Eye (tissue), 1 donor: ENCODE measurements at places on chromosomes 6 and 20.
A peak's percentile ranks its signal among the peaks of the same experiment; 100 is the strongest.

DNA sequence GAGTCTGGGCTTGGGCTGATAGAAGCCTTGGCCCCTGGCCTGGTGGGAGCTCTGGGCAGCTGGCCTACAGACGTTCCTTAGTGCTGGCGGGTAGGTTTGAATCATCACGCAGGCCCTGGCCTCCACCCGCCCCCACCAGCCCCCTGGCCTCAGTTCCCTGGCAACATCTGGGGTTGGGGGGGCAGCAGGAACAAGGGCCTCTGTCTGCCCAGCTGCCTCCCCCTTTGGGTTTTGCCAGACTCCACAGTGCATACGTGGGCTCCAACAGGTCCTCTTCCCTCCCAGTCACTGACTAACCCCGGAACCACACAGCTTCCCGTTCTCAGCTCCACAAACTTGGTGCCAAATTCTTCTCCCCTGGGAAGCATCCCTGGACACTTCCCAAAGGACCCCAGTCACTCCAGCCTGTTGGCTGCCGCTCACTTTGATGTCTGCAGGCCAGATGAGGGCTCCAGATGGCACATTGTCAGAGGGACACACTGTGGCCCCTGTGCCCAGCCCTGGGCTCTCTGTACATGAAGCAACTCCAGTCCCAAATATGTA is 957 bp upstream of the VEGFA start:
- no peak for DNase-seq

- no peak for DNase-seq
These were observed 725.4 kb upstream of the EPHA7 start for GRCh38 chr6:94144807-94145206.

DNA sequence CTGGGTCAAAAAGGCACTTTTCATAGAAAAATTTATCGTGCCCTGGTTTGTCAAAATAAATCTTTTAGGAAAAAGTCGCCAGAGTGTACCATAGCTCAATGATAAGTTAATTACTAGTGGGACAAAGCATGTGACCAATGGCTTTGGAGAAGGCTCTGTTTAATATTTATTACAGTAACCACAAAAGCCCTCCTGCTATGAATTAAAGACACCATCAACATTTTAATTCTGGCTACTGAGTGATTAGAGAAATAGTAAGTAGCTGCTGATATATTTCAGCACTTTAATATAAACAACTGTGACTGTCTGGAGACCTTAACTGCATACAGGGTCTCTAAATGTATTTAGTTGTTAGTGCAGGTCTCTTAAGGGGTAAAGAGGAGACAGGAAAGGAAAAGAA is 38.3 kb downstream of the KIF13A start:
- DNase-seq: no peak

GRCh38 chr6:5087389-5087788 is 2.2 kb downstream of the PPP1R3G start:
- DNase-seq: peak; percentile 61

- DNase-seq: no peak
These were observed 40.0 kb upstream of the GCNT2 start for GRCh38 chr6:10481101-10481500.

GRCh38 chr20:61560361-61560853 is 308.3 kb downstream of the CDH4 start:
- DNase-seq: no peak

GRCh38 chr6:141561154-141561553 is 571.6 kb upstream of the GJE1 start:
- no peak for DNase-seq

DNA sequence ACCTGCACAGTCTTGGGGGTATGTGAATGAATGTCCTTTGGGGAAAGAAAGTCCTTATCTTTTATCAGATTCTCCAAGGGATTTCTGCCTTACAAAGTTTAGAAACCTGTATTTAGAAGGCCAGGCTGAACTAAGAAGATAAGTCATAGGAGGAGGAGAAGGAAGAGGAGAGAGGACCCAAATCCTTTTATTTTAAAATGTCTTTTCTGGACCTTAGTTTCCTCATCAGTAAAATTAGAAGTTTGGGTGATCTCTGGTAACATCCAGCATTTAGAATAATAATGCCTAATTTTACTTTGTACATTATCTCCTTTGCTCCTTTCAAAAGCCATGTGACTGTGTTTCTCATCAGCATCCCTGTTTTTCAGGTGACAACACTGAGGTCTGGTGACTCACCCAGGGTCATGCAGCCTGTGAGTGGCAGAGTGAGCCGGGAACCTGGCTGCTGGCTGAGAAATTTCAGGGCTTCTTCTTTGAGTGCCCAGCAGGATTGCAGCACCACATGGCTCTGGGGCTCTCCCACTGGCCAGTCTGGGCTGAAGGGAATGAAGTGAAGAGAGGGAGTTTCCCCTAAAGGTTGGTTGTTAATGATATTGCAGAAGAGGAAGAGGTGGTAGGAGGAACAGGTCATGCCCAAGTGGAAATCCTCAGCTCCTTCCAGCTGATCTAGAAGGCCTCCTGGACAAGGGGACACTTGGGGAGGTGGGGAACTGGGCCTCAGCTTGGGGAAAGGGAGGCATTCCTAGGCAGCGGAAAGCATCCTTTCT is 34.0 kb downstream of the VEGFA start:
- DNase-seq: no peak

- no peak for DNase-seq
These were observed 121.7 kb downstream of the EDN3 start for GRCh38 chr20:59421920-59422637.

DNA sequence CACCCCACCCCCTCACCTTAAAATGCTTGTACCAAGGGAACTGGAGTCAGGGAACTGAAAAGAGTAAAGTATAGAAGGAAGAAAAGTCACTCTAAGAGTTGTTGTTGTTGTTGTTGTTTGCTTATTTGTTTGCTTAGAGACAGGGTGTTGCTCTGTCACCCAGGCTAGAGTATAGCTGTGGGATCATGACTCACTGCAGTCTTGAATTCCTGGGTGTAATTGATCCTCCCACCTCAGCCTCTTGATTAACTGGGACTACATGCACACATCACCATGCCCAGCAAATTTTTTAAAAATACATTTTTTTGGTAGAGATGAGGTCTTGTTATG is 681.6 kb upstream of the GJE1 start:
- no peak for DNase-seq

DNA sequence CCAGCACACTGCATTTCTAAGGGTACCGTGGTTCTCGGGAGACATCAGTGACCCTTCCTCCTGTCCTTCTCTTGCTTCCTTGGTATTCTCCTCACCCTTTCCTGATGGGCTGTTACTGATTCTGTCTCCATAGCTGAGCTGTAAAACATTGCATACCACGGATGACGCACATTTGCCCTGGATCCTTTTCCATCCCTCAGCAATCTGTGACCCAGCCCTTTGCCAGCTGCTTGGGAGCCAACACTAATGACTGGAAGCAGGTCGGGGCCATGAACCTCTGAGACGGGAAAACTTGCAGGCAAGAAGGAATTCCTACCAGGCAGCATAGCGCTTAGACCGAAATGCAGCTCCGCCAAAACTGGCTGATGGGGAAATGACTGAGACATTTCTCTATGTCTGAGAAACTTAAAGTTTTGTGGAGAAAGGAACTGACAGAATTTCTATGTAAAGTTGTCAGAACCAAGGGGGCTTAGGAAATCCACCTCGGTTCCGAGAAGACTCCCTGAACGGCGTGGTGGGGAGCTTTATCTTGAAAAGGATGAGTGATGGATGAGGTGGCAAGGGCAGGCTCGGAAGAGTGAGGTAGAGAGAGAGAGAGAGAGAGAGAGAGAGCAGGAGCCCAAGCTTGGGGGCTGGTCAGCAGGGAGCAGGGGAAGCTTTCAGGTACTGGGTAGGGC is 19.2 kb downstream of the TUBB2B start:
- DNase-seq: peak; percentile 51

DNA sequence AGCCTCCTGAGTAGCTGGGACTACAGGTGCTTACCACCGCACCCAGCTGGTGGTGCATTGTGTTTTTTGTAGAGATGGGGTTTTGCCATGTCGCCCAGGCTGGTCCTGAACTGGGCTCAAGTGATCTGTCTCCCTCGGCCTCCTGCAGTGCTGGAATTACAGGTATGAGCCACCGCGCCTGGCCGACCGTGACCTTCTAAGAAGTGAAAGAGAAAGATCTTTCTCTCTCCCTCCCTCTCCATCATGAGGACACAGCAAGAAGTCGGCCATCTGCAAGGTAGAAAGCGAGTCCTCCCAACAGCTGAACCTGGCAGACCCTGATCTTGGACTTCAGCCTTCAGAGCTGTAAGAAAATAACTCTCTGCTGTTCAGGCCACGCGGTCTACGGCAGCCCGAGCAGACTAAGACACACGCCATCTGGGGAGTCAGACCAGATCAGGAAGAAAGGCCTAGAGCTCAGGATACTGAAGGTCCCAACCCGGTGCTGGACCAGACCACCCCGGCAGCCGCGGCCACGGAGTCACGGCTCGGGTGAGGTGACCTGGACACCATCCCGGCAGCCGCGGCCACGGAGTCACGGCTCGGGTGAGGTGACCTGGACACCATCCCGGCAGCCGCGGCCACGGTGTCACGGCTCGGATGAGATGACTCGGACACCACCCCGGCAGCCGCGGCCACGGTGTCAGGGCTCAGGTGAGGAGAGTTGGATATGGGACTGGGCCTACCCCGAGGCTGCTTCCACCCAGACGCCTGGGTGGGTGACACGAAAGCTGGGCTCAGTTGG is 9.6 kb downstream of the GMEB2 start:
- DNase-seq: no peak

DNA sequence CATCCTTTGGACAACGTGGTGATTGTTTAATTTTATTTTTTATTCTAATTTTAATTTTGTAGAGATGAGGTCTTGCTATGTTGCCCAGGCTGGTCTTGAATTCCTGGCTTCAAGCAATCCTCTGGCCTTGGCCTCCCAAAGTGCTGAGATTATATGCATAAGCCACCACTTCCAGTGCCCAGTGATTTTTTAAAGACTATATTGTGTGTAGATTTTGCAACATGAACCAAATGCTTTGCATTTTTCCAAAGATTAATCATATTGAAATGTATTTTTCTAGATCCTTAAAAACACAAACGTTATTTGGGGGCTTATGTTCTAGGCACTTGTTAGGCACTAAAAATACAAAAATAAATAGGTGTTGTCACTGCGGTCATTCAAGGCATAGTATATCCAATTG is 117.6 kb upstream of the CCN2 start:
- DNase-seq: no peak

DNA sequence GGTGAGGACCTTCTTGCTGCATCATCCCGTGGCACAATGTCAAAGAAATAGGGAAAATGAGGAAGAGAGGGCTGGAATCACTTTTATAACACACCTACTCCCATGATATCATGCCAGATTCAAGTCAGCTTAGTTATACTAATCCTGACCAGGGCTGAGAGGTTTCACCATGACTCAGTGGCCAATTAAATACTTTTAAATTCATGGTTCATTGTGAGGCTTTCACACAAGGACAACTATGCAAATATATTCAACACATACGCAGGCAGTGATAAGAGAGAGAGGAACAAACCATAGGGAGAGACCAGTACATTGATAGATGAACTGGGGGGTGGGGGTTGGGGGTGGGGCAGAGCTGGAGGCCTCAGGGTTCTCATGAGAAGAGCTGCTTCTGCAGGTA is 313.1 kb downstream of the LRFN2 start:
- no peak for DNase-seq

GRCh38 chr6:29617782-29618554 is 15.0 kb downstream of the GABBR1 start:
- DNase-seq: no peak

- no peak for DNase-seq
These were observed 27.9 kb downstream of the SDCBP2 start for GRCh38 chr20:1301031-1301529.

- no peak for DNase-seq
These were observed 29.0 kb downstream of the ARMC2 start for GRCh38 chr6:108877046-108877751.

DNA sequence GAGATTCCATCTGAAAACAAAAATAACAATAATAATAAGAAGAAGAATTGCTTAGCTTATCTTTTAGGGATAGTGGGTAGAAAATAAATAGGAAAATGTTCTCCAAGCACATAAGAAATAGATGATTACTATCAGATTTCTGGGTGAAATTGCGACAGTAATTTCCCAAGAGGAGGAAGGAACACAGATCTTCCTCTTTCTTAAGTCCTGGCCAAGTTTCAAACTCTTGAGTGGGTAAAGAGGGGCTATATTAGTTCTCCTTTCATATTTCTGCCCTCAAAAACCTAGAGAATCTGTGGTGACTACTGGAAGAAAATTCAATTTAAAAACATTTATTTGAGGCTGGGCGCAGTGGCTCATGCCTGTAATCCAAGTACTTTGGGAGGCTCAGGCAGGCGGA is 63.7 kb downstream of the PHACTR2 start:
- no peak for DNase-seq

DNA sequence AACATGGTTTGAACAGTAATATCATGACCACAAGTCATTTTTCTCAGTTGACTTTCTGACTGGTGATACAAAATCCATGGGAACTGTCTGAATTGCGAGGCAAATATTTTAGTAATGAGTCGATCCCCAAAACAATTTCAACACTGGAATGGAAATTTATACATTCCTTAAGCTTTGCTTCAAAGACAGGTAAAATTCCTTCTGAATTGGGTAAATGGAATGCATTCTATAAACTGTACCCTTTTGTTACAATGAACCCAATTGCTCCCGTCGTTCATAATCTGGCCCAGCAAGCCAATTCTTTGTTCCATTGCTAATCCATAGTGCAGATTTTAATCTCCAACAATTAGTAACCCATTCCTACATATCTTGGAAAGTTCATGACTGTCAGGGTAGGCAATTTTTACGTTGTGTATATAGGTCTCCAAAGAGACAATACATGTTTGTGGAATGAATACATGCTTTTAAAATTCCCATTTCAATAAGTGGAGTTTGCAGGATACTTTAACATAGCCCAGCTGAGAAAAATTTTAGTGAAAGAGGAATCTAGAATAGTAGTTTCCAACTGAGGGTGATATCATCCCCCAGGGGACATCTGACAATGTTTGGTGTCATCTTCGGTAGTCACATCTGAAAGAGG is 32.7 kb downstream of the CYP24A1 start:
- no peak for DNase-seq

DNA sequence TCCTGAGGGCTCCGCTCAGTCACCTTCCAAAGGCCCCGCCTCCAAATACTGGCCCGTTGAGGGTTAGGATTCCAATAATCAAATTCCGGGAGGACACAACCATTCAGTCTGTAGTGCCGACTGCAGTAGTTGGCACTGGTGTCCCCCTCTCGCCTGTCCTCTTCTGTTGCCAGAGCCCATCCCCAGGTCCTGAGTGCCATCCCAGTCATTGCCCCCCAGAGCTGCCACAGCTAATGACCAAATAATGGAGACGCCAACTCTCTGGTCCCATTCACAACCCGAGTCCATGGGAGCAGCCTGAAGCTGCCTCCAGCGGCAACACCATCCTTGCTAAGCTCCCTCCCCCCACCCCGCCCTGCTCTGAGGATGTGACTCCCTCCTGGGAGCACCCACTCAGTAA is 115.9 kb downstream of the JPH2 start:
- DNase-seq: no peak

- peak; percentile 91 for DNase-seq
These were observed 136.0 kb downstream of the HFE start for GRCh38 chr6:26223228-26223627.

DNA sequence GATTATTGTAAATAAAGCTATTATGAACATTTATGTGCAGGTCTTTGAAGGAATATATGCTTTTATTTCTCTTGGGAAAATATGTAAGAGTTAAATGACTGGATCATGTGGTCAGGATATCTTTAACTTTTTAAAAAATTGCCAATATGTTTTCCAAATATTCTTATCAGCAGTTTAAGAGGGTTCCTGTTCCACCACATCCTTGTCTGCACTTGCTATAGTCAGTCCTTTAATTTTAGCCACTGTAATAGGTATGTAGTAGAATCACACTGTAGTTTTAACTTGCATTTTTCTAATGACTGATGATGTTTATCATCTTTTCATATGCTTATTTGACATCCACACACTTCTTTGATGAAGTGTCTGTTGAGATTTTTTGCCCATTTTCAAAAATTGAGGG is 23.6 kb upstream of the HIVEP2 start:
- DNase-seq: no peak
